Foreskin keratinocyte (primary cell): ENCODE measurements at places on chromosomes 4 and X.

DNA sequence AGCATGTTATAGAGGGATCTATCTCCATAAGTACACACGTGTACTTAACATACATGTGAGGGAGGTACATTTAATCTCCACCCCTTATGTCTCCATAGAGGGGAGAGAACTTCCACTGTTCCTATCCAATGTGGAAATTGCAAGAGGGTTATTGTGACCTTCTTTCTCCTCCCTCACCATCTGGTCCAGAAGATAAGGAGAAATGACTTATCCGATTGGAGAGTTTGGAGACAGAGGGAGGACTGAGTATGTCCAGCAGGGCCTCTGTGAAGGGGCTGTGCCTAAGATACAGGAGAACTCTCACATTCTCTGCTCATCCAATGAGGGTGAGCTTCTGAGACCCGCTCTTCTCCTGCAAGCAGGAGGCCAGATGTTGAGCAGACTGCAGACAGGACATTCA is 113.1 kb downstream of the QDPR start:
- DNase-seq: no peak

- DNase-seq: no peak
These were observed 145.9 kb downstream of the CPE start for GRCh38 chr4:165524532-165525190.

- DNase-seq: no peak
These were observed 86.1 kb downstream of the SOWAHB start for GRCh38 chr4:76811604-76812412.

DNA sequence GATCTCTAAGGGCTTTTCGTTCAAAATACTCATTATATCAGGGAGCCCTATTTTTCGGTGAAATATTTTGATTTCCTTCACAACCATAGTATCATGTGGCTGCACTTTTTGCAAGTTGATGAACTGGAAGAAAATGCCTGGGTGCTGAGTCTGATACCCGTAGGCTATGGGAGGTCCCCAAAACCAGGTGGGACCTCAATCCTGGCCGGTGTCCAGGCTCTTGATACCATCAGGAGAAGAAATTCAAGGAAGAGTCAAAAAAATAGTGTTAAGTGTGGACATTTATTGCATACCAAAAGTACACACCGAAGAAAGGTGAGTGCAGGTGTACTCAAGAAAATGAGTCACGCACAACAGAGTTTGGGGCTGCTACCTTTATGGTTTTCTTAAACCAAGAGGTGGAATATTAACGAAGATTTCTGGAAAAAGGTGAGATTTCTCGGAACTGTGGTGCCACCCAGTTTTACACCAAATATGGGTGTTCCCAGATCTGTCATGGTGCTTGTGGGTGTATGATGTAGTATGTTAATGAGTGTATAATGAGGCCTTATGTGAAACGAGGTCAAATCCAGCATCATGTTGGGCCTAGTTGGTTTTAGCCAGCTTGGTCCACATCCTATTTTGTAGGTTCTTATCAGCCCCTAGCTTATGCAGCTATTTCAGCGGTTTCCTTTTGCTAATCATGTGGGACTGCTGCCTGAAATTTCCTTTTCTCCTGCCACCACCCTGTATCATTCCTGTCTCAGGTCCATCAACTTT is 29.9 kb downstream of the VCX2 start:
- no peak for DNase-seq

- DNase-seq: peak; percentile 40
These were observed 16.5 kb downstream of the CXCL1 start for GRCh38 chr4:73885574-73886267.
